ENCODE measurements at places on chromosomes 12 and 14.

GRCh38 chr14:100436745-100437406 lies 113.7 kb downstream of the SLC25A47 start:
- no peak for DNase-seq

- no peak for DNase-seq
Observed at GRCh38 chr12:49105504-49106084, 5.1 kb downstream of the LMBR1L start.

GRCh38 chr14:102424520-102424919 lies 61.8 kb downstream of the TECPR2 start:
- DNase-seq, result no peak

DNA sequence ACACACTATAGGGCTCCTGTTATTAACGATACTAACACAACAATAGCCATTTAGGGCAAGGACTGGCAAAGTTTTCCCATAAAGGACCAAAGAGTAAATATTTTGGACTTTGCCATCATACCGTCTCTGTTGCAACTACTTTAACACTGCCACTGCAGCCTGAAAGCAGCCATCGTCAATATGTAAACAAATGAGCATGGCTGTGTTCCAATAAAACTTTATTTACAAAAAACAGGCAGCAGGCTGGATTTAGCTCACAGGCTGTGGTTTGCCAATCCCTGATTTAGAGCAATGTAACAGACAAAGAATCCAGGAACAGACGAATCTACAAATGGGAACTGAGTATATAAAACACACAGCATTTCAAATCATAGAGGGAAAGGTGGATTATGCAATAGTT lies 84.1 kb downstream of the FRMD6 start:
- no peak for DNase-seq

GRCh38 chr12:67469666-67470065 lies 178.9 kb upstream of the DYRK2 start:
- no peak for DNase-seq

GRCh38 chr12:14714437-14714836 lies 18.0 kb upstream of the GUCY2C start:
- DNase-seq, result no peak

- no peak for DNase-seq
Observed at GRCh38 chr14:93239869-93240677, 33.0 kb downstream of the UBR7 start.
